Stimulated activated CD8-positive, alpha-beta memory T cell treated with anti-CD3 and anti-CD28 coated beads, Interleukin-7, amount 100 ng/mL, for 24 hours (primary cell): ENCODE measurements at places on chromosomes 16 and 17.

DNA sequence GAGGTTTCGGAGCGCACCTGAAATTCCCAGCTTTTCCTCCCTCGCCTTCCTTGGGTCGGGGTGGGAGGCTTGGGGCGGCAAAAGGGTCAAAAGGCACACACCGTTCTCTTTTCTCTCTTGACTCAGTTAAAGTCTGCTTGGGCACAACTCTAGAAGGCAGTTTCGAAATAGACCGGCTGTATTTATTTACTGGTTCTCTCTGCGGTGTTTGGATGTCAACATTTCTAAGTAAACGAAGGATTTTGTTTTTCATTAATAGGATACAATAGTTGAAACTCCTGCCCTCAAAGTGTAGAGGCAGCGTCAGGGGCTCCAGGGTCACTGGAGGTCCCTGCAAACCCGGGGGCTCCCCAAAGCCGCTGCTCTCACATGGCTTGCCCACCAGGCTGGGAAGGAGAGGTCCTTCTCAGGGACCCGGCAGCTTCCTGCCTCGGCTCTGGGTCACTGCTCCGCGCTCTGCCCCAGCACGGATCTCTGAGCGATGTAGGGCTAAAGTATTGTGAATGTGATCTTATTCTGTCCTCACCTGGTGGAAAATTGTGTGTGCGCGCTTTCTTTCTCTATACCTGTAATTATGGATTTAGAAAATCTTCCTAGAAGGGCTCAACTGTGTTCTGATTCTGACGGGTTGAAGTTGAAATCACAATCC is 952 bp downstream of the BMERB1 start:
- DNase-seq: no peak

DNA sequence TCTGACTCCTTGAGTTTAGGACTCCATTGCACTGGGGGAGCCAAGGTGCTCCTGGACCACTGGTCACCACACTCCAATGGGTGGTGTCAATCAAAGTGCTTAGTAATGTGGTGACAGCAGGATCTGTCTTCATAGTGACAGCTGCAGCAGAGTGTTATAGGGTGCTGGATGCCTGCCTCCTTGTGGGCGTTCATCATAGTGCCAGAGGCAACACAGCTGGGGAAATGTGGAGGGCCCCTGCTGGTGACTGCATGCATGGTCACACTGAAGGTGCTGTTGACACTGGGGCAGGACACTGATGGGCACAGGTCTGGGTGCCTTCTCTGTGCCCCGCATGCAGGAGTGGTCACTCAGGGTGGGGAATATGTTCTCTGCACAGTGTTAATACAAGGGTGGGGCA is 177.5 kb upstream of the CDH8 start:
- no peak for DNase-seq

DNA sequence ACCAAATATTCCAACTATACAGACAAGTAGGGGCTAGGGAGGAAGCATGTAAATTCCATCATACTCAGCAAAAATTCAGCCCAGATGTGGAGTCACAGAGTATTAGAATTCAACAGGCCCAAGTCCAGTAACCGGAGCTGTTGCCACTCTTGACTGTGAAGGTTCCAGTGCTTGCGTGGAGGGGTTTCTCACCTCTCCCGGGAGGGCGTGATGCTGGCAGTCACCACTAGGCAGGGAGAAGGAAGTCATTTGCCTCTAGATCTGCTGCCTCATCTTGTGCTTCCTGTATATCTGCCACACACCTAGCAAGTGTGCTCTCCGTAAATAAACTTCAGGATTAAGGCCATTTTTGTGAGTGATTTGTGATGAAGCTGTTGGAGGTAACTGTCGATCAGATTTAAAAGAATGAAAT is 1.0 kb upstream of the CKLF start:
- no peak for DNase-seq

- DNase-seq: no peak
These were observed 594 bp upstream of the DNAJC7 start for GRCh38 chr17:42017866-42018200.

DNA sequence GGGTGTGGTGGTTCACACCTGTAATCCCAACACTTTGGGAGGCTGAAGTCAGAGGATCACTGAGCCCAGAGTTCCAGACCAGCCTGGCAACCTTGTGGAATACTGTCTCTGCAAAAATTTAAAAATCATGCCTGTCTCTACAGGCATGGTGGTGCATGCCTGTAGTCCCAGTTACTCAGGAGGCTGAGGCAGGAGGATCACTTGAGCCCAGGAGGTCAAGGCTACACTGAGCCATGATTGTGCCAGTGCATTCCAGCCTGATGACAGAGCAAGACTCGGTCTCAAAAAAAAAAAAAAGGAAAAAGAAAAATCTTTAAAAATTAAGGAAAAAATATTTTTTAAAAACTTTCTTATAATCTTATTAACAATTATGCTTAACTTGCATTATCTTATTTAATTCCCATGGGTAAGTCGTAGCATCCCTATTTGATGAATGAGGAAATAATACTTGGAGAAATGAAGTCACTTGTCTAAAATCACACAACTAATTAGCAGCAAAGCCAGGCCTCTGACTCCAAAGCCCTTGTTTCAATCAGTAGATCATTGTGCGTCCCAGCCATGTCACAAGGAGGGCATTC is 13.6 kb downstream of the MFSD11 start:
- no peak for DNase-seq

DNA sequence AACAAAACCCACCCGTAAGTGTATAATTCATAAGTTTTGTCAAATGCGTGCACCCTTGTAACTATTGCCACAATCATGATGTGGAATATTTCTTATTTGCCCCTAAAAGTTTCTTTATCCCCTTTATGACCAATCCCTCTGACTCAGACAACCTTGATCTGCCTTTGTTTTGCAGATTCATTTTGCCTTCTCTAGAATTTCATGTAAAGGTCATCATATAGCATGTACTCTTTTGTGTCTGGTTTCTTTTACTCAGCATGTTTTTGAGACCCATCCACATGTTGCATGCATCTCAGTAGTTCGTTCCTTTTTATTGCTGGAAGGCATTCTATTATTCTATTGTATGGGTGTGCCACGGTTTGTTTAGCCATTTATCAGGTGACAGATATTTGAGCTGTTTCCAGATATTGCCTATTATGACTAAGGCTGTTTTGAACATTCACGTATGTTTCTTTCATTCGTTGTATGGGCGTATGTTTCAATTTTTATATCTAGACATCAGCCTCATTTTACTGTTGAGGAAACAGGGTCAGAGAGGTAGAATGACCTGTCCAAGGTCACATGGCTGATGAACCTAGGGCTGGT is 192.4 kb downstream of the RAB11FIP4 start:
- DNase-seq: no peak

- DNase-seq: no peak
These were observed 472.4 kb downstream of the PMP22 start for GRCh38 chr17:14792746-14793145.

DNA sequence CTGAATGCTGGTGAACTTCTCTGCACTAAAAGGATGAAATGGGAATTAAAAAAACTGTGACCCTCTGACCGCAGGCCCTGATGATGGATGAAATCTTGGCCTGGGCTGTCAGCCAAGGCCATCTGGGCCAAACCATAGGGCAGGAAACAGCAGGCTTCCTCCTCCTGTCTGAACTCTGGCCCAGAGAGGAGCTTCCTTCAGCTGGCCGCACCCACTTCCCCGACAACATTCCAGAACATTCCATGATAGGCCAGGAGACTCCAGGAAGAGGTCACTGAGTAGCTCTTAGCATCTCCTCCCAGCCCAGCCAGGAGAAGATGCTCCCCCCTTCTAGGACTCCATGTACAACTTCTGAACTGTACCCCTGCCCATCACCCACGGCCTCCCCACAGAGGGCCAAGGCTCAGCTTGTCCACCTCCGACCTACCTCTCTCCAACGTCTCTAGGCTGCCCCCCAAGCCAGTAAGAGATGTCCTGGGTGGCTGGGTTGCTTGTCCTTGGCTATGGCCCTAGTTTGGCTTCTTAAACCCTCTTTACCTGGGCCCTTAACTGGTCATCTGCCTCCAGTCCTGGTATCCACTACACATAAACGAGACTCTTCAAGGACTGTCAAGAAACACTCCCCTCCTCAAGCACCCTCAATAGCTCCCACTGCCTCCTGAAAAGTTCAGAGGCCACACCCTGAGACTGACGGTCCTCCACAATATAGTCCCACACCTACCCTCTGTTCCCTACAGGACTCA is 1.7 kb downstream of the RPH3AL start:
- DNase-seq: no peak

DNA sequence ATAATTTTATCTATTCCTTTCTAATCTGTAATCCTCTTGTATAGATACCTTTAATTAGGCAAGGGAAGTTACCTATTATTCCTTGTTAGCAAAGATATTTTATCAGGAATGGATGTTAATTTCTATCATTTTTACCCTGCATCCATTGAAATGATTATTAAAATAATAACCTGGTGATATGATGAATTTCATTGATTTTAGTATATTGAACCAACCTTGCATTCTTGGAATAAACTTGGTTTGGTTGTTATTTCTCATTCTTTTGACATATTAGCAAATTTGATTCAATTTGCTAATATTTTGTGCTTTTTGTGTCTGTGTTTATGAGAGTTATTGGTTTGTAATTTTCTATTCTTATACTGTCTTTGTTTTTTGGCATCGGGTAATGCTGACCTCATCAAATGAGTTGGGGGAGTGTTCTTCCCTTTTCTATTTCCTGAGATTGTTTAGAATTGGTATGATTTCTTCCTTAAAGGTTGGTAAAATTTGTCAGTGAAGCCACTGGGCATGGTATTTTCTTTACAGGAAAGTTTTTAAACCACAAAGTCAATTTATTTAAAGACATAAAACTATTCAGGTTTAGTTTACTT is 250.4 kb upstream of the PMFBP1 start:
- DNase-seq: no peak

GRCh38 chr16:12096157-12096777 is 119.7 kb downstream of the SNX29 start:
- DNase-seq: no peak

DNA sequence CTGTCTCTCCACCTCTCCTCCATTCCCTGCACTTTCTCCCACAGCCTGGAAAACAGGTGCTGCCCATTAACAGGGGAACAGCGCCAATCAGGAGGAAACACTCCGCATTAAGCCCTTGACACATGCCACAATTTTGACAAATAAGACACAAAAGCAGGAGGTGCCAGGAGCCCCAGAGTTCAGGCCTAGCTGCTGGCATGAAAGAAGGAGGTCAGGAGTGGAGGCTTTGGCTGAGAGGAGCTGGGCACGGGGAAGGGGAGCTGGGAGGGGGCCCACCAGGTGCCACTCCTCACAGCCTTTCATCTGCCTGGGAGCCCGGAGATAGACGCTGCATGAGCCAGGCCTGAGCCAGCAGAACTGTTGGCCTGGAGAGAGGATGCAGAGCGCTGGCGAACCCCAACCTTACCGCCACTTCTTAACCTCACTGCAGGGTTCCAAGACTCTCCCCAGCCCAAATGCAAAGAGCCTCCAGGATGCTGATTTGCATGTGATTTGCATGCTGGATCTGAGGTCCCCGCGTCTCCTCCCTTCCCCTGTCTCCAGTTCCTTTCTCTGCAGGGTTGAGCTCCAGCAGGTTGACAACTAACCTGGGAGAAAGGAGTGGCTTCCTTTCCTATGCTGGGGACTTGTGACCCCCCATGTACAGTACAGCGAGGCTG is 139.8 kb upstream of the SDK2 start:
- no peak for DNase-seq

- DNase-seq: no peak
These were observed 93.3 kb upstream of the ZNF267 start for GRCh38 chr16:31780342-31780741.

DNA sequence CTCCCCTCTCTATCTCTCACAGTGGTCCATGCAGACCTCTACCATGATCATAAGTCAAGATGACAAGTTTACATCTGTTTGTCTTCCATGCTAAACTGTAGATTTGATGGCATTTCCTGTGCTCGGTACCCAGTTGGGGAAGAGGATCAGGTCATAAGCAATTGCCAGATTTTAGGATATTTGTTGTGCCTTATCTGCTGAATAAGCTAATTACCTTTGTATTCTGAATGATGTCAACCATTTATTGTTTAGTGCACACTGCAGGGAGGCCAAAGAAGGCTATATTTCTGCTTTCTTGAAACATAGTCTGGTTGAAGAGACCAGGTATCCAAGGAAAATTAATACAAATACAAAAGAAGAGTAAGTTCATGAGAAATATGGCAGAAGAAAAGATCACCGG is 5.8 kb upstream of the ALDOC start:
- no peak for DNase-seq

DNA sequence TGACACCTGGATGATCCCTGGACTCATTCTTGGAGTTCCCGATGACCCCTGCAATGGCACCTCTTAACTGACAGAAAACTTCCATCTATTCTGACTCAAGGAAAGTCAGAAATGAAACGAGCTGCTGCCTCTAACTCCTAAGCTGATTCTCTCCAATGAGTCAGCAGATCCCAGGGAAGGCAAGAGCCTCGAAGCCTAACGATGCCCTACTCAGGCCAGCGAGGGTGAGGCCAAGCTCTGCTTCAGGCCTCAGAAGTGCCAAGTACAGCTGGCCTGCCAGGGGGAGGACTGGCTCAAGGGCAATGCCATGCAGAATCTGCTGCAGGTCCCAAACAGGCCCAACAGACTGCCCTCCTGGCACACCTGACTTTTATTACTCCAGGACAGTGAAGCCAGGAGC is 36.3 kb downstream of the PLXDC1 start:
- DNase-seq: no peak

DNA sequence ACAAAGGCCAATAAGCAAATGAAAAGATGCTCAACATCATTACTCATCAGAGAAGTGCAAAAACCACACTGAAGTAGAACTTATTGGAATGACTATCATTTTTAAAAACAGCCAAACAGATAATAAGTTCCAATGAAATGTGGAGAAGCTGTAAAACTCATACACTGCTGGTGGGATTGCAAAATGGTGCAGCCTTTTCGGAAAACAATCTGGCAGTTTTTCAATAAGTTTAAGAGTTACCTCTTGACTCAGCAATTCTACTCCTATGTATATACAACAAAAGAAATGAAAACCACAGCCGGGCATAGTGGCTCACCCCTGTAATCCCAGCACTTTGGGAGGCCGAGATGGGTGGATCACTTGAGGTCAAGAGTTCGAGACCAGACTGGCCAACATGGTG is 49.3 kb downstream of the AKAP10 start:
- no peak for DNase-seq

GRCh38 chr16:19003935-19004334 is 20.2 kb downstream of the TMC7 start:
- no peak for DNase-seq

- no peak for DNase-seq
These were observed 592 bp downstream of the GCSH start for GRCh38 chr16:81095653-81095952.
